Stimulated activated CD4-positive, alpha-beta T cell treated with anti-CD3 and anti-CD28 coated beads, Interleukin-1b, Interleukin-23, amount 100 ng/mL, for 1 hour (primary cell): ENCODE measurements at places on chromosomes 7 and 10.

- DNase-seq, result no peak
These were observed 28.5 kb downstream of the SH3PXD2A start for GRCh38 chr10:103826885-103827284.

GRCh38 chr7:142384493-142384922 is 126.7 kb upstream of the PRSS58 start:
- DNase-seq, result no peak

- DNase-seq, result no peak
These were observed 73.1 kb upstream of the HECW1 start for GRCh38 chr7:43039346-43039745.

DNA sequence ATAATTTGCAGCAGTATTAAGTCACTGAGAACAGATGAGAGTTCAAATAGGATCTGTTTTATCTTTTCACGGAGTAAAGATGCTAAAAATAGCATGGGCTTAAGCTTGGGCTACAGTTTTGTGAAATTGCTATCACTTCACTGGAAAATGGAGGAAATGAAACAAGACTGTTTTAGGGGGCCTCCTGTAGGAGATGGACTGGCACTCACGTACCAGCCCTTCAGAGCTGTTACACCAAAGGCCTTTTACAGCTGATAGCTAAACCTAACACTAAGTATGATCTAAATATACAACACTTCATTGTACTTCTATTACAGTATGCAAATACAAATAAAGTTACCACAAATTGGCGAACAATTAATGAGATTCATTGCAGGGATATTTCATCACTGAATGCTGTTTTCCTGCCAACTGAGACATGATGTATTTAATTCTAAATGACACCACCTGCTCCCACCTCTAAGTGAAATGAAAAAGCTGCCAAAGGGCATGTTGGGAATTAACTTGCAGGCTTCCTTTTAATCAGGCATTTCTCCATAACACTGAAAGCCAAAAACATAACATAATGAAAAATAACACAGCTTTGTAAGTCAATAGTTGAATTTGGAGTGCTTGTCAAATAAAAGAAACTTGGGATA is 304.5 kb upstream of the LRRN3 start:
- no peak for DNase-seq

DNA sequence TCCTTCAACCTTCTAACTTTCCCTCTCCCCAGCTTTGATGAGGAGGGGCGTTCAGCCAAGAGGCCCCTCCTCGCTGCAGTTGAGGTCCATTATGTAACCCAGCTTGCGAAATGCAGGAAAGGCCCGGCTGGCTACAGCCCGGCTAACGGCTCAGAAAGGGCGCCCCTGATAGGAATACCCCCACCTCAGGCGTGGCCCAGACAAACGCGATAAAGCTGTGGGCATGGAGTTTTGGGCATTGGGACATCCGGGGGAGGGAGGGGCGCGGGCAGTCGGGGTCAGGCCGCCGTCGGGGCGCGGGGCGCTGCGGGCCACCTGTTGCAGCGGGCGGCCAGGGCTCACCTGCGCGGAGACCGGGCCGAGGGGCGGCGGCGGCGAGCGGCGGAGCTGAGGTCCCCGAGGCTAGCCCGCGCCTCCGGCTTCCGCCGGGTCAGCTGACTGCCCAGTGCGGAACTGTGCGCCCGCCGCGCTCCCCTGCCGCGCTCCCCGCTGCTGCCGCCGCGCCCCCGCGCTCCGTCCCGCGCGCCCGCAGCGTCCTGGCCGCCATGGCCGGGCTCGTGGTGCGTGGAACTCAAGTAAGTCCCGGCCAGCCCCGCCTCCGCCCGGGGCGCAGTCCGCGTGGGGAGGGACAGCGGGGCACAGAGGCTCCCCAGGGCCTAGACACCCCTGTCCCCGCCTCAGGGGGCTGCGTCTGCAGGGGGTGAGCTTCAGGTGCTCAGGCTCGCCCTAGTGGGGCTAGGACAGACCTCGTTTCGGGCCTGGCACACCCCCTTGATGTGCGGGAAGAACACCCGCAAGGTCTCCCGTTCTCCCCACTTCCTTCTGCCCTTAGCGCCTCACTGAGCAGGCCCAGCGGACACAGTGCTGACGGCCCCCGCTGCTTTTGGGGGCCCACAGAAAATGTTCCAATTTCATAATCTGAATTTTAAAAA is at the start of gene LRMDA:
TSS of gene LRMDA (plus strand) at position 445 of the 932 bp plus-strand sequence.
- no peak for DNase-seq

DNA sequence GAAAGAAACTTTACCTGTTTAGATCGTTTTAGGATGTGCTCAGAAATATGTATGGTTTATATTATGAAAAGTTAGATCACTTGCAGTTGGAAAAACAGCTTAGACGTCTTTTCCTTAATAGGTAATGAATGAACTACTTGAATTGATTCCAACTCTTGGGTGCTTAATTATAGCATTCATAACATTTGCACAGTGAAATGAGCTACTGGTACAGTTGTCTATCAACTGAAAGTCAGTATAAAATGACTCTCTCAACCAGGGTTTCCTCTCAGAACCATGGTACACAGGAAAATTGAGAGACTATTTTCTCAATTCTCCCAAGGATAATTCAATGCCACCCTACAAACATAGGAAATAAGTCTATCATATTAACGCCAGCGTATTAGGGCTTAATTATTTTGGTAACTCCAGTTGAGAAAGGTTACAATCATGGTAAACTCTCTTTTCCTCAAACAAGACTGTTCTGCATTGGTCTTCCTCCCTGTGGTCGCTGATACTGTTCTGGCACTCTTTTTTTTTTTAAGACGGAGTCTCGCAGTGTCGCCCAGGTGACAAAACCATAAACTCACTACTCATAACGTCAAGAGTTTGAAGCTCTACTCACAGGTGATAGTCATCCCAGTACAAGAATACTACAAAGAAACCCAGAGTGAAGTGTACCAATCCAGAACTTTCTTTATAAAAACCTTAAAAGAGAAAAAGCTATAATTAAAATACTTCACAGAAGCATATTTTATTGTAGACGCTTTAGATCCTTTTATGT is 2.0 kb downstream of the ANLN start:
- no peak for DNase-seq

DNA sequence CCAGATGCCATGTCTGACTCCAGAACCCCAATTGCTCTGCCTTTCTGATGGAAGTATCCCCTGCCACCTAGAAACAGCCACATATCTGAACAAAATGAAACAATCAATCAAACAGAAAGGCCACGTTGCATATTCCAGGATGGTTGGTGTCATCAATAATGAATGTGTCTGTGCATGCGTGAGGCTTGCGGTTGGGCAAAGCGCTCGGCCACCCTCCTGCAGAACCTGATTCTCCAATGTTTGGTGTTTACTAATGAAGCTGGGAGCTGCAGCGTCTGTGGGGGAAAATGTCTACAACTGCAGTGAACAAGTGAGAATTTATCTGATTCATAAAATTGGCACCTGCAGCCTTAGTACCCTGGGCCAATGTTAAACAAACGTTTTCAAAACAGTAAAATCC is 121.2 kb upstream of the ADARB2 start:
- DNase-seq, result no peak

DNA sequence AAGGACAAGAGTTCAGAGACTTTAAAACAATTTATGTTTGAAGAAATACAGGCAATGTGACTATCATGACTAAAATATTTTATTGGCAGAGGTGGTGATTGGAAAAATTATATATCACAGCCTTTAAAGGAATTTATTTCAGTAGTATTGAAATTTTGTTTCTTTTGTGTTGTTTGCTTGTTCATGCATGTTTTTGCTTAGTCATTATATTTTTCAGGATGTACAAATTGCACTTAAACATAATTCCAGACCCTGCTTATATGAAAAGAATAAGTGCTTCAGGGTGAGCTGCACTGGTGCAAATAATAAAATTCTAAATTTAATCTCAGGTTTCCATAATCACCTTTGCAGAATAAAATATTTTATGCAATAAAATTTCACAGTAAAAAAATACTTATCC is 283.3 kb downstream of the PPP1R3A start:
- no peak for DNase-seq

GRCh38 chr7:114530057-114530611 is 115.5 kb downstream of the FOXP2 start:
- DNase-seq, result no peak

- no peak for DNase-seq
These were observed 151.9 kb downstream of the PKD1L1 start for GRCh38 chr7:47796347-47796746.

- DNase-seq, result no peak
These were observed 21.1 kb upstream of the PCBD1 start for GRCh38 chr10:70909326-70909935.

GRCh38 chr10:53108317-53108934 is 335.8 kb upstream of the MBL2 start:
- DNase-seq, result no peak

DNA sequence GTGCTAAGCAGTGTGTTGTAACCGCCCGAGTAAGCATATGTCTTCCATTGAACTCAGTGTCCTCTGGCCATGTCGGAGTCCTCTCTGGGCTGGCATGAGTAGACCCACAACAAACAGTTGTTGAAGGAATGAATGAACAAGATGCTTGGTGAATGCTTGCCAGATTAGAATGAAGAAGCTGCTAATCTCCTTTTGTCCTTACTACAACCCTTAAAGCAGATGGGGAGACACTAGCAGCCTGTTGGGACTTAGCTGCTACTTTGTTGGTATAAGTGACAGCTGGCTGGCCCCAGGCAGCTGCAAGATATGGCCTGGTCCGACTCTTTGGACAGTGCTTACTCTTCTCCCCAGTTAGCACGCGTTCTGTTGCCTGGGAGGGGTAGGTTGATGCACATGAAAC is 370.1 kb downstream of the RPS24 start:
- DNase-seq, result no peak
